Tongue (tissue), 3 donors: ENCODE measurements at places on chromosomes 16 and 17.

- DNase-seq = no peak
These were observed 331.0 kb upstream of the PSMD7 start for GRCh38 chr16:73965591-73965990.

DNA sequence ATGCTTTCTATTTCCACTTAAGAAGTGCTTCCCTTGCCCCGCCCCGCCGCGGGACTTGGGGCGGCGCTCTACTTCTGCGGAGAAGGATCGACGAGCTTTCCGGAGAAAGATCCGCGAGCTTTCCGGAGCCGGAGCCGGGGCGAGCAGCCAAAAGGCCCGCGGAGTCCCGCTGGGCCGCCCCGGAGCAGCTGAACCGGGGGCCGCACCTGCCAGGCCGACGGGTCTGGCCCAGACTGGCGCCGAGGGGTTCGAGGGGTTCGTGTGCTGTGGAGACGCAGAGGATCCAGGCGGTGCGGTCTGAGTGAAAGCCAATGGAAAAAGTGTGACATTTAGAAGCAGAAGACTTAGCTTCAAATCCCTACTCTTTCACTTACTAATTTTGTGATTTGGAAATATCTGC, 50.8 kb downstream of the TBC1D26 start:
- peak; percentile 69 for DNase-seq

GRCh38 chr16:74051-74746, 1.8 kb upstream of the RHBDF1 start:
- peak; percentile 46 for DNase-seq

GRCh38 chr17:36547776-36548175, 3.1 kb downstream of the GGNBP2 start:
- no peak for DNase-seq

DNA sequence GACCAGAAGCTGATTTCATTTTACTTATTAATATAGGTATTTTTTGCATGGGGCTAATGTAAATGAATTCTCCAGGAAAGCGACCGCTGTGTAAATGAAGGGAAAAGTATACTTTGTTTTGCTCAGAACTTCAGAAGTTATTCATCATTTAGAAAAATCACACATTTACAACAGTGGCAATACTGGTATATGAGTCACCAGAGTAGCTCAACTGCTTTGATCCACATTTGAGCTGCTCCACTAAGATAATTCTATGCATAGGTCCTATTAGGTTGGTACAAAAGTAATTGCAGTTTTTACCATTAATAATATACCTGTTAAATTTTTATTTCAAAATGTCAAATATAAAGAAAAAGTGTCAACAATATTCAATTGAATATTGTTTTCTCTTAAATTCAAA, 22.9 kb upstream of the DYNLRB2 start:
- no peak for DNase-seq

GRCh38 chr16:87526238-87526947, 33.6 kb upstream of the ZCCHC14 start:
- no peak for DNase-seq

DNA sequence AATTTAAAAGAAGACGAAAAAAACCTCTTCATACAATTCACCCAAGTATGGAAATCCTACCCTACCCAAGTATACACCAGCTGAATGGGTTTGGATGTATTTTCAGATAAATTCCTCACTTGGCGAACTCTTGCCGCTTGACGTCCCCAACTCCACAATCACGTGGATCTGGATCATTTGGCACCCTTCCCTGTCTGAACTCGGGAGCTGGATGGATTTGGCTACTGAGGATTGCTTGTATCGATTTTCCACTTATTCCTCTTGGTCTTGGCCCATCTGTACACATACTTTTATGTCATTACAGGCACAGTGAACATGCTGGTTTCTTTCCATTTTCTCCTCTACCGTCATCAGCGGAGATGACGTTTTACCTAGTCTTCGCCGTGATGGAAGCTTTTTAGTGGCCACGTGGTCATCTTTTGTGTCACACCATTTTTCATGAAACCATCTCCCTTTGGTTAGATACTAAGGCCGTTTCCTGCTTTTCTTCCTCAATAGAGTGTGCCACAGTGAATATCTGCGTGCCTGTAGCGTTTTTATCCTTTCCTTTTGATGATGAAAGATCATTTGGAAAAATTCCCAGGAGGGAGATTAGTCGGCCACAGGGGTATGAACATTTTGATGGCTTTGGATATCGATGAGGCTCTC, 47.1 kb downstream of the CMIP start:
- DNase-seq = peak; percentile 65

- DNase-seq = peak; percentile 21
These were observed 7.2 kb upstream of the MYCBPAP start for GRCh38 chr17:50501054-50501453.

DNA sequence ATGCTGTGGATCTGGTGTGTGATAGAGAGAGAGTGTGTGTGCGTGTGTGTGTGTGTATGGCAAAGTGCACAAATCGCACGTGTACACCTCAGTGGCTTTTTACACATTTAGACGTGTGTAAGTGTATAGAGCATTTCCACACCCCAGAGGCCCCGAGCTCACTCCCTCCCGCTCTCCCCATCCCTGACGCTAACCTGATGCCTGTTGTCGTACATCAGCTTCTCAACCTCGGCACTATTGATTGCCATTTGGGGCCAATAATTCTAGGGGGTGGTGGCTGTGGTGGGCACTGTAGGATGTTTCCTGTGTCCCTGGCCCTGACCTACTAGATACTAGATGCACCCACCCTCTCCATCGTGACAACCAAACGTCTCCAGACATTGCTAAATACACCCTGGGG, 30.4 kb upstream of the CRISPLD2 start:
- no peak for DNase-seq

DNA sequence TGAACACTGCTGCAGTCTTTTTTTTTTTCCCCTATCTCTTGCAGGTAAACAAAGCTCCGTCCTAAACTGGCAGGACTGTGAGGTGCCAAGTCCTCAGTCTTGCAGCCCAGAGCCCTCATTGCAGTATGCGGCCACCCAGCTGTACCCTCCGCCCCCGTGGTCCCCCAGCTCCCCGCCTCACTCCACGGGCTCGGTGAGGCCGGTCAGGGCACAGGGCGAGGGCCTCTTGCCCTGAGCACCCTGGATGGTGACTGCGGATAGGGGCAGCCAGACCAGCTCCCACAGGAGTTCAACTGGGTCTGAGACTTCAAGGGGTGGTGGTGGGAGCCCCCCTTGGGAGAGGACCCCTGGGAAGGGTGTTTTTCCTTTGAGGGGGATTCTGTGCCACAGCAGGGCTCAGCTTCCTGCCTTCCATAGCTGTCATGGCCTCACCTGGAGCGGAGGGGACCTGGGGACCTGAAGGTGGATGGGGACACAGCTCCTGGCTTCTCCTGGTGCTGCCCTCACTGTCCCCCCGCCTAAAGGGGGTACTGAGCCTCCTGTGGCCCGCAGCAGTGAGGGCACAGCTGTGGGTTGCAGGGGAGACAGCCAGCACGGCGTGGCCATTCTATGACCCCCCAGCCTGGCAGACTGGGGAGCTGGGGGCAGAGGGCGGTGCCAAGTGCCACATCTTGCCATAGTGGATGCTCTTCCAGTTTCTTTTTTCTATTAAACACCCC, 13.8 kb downstream of the IL34 start:
- no peak for DNase-seq

GRCh38 chr16:67236563-67237395, 9.8 kb downstream of the TMEM208 start:
- DNase-seq = peak; percentile 14

- no peak for DNase-seq
These were observed 32.4 kb downstream of the MGRN1 start for GRCh38 chr16:4656695-4657686.

DNA sequence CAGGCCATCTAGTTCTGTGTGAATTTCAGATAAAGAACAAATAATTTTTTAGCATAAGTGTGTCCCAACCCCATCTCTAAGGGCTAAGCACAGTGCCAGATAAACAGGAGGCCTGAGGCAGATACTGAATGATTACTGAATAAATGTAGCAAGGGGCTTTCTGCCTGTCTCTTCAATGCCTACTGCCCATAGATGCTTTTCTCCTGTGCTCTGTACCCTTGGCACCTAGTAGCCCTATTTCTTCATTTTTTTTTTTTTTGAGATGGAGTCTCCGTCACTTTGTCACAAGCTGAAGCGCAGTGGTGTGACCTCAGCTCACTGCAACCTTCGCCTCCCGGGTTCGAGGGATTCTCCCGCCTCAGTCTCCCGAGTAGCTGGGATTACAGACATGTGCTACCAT, 25.3 kb downstream of the IGFBP4 start:
- no peak for DNase-seq

- peak; percentile 69 for DNase-seq
These were observed 3.3 kb upstream of the TRARG1 start for GRCh38 chr17:1275962-1276736.

DNA sequence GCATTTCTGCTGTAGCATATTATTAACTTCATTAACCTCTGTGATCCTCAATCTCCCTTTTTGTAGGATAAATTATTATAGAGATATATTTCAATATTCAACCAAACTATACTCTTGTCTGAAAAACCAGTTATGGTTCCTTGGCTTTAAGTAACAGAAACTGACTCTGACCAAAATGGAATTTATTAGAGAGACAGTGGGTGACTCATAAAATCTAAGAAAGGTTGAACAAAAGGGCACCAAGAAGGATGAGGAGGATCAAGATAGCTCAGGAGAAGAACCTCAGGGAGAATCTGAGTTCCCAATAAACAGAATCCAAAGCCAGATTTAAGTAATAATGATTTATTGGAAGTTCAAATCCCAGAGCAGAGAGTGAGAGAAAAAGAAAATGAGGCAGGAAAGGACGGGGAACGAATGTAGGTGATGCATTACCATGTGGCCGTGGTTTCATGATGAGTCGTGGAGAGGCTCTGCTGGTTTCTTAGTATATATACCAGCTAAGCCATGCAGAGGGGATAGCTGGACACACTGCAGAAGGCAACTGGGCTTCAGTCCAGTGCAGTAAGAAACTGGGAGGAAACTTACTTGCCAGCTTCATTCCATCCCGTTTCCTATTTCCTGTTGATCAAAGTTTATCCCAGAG, 151.5 kb upstream of the GOT2 start:
- DNase-seq = no peak

GRCh38 chr16:84115919-84116719, 623 bp downstream of the MBTPS1 start:
- DNase-seq = peak; percentile 61

DNA sequence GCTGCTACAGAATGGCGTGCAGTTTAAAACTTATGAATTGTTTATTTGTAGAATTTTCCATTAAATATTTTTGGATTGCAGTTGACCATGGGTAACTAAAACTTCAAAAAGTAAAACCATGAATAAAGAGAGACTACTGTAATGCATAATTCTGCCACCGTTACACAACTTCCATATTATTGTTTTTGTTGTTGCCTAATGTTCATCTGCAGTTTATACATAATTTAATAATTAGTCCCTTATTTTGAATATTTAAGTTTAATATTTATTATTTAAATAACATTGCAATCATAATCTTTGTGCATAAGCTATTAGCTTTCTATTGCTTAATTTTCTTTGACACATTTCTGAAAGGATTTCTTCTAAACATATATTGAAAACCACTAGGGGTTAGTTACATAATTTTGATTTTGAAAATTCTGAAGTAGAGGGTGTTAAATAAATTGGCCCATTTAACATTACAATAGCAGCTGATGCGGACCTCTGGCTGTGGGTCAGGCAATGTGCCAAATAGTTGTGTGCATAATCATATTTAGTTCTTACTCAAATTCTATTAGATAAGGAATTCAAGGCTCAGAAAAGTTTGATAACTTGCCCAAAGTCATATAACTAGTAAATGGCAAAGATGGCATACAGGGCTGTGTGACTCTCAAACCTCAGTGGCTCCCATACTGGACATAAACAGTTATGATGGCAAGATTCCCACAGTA, 31.1 kb downstream of the PPM1E start:
- DNase-seq = peak; percentile 2

GRCh38 chr17:68391561-68392268, 65.6 kb downstream of the WIPI1 start:
- DNase-seq = no peak

DNA sequence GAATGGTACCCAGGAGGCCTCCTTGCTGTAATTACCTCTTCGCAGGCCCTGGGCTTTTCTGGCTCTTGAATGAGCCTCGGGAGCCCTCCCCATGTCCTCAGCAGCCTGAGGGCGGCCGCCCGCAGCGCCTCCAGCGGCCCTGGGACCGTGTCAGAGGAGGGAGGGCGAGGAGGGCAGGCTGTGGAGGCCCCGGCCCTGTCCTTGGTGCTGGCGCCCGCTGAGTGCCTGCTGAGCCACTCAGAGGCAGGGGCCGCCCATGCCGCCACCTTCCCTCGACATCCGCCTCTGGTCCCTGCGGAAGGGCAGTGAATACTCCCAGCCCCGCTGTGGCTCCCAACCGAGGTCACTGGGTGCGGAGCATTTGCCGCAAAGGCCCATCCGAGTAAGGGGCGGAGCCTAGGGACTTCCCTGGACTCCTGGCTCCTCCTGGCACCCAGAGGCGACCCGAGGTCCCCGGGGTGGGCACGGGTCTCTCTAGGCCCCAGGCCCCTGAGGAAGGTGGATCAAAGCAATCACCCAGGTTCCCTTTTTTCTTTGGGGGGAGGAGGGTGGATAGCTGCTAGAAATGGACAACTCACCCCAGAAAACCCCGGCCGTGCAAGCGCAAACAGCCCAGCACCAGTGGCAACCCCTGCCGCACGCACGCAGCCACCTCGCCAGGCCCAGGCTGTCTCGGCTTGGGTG, 2.8 kb downstream of the RBFOX3 start:
- peak; percentile 76 for DNase-seq

- no peak for DNase-seq
These were observed 30.1 kb downstream of the LCMT1 start for GRCh38 chr16:25141648-25142047.

DNA sequence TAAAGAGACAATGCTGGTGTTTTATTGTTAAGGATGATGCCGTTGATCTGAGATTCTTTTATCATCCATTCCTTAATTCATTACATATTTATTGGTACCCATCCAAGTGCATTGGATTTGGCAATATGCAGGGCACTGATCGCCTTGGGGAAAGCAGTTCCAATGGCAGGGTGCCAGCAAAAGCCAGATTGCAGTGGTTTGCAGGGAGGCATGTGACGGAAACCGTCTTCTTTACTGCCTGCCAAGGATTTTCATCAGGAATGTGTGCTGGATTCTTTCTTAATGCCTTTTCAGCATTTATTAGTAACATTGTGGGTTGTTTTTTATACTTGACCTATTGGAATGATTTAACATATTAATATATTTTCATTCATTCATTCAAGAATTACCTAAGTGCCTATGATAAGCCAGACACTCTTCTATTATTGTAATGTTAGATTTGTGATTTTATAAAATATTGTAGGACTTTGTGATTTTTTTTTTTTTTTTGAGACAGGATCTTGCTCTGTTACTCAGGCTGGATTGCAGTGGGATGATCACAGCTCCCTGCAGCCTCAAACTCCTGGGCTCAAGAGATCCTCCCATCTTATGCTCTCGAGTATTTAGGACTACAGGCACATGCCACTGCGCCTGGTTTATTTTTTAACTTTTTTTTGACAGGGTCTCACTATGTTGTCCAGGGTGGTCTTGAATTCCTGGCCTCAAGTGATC, 93.4 kb upstream of the TNRC6A start:
- DNase-seq = peak; percentile 85

- DNase-seq = no peak
These were observed 41.9 kb downstream of the FTO start for GRCh38 chr16:53745753-53746266.
